ENCODE measurements at places on chromosomes 6 and 20.

DNA sequence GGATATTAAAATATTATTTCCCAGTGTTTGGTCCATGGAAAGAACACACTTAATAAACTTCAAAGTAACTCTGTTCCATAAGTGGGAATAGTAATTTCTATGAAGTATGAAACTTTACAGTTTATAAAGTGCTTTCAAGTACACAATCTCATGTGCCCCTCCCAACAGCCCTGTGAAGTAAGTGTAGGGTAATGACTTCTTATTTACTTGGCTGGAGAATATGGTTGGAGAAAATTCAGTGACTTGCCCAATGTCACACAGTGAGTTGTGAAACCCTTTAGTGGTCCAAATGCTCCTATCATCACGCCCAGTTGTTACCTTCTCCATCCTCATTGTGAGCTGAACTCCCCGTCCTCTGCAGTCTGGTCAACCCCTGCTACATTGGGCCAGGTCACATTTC is 141.2 kb downstream of the PDE7B start:
- DNase-seq, result no peak

GRCh38 chr20:5046656-5047339 is 45.5 kb upstream of the SLC23A2 start:
- DNase-seq, result no peak

- DNase-seq, result no peak
Observed at GRCh38 chr6:110408901-110409300, 6.5 kb downstream of the DDO start.

DNA sequence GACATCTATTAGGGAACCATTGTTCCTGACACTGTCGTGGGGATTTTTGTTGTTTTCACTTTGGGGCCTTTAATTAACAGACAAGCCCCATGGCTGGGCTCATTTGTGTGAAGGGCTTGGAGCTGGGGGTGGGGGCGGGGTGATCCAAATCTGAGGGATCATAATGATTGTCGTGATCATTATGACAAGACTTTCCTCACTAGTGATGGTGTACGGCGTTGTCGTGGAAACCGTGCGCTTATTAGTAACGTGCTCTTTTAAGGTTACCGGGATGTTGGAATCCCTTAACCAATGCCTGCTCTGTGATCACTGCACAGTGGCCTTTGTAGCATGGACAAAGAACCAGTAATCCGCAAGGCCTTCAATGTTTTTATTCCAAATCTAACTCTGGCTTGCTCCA is 18.6 kb downstream of the PDYN start:
- no peak for DNase-seq

- no peak for DNase-seq
Observed at GRCh38 chr6:43738877-43739641, 31.0 kb upstream of the VEGFA start.

GRCh38 chr6:139523986-139524385 is 149.5 kb upstream of the CITED2 start:
- no peak for DNase-seq

- DNase-seq, result no peak
Observed at GRCh38 chr20:57309544-57310115, 20.0 kb upstream of the SPO11 start.

DNA sequence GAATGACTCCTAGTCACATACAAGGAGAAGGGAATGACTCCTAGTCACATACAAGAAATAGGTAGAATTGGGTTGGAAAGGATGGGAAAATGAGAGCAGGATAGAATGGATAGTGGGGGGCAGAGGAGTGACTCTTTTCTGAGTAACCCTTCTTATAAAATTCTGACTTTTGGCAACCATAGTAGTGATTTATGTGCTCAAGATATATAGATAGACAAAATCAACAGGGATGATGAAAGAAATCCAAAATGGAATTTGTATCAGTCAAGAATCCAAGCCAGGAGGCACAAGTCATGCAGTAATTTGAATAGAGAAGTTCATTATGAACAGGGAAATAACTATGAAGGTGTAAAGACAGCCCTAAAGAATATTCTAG is 41.7 kb downstream of the ADAT2 start:
- no peak for DNase-seq
